ENCODE measurements at places on chromosomes 11 and 22.

DNA sequence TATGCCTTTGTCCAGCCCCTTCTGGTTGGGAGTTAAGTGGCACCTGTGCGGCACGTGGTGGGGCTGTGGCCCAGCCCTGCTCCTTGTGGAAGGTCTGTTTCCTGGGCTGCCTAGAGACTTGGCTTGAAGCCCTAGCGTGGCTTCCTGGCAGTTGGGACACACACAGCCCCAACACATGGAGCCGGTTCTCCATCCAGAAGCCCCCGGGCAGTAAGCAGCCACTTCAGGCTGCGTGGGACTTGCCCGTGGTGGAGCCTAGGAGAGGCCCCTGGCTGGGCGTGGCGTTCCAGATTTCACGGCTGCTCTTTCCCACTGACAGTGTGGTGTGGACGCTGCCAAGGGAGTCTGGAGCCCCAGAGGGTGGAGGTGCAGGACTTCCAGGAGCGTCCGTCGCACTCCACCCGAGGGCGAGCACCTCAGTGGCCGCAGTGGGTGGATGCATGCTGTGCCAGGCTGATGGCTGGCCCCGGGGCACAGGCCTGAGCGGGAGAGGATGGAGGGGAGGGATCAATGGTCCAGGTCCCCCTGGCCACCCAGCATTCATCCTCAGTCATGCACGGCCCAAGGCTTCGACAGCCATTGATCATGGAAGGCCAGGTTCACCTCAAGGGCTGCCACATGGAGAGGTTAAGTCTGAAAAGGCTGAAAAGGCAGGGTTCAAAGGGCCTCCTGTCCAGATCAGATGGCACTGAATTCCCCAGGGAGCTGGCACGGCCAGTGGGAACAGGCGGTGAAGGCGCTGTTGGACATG, 9.3 kb downstream of the CCND1 start:
- no peak for DNase-seq

DNA sequence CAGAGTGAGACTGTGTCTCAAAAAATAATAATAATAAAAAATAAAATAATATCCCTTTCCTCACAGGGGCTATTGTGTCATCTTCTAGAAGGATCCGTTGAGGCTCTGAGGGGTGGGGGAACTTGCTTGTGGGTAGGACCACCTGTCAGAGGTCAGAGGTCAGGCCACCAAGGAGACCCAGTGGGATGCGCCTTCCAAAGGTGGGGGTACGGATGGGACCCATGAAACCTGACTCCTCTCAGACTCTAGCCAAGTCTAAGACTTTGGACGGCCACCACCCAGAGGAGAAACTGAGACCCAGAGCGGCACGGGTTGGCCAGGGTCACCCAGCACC, 367 bp upstream of the MMP11 start:
- DNase-seq: no peak

GRCh38 chr11:67437809-67438157, 301 bp upstream of the PTPRCAP start:
- DNase-seq: no peak

DNA sequence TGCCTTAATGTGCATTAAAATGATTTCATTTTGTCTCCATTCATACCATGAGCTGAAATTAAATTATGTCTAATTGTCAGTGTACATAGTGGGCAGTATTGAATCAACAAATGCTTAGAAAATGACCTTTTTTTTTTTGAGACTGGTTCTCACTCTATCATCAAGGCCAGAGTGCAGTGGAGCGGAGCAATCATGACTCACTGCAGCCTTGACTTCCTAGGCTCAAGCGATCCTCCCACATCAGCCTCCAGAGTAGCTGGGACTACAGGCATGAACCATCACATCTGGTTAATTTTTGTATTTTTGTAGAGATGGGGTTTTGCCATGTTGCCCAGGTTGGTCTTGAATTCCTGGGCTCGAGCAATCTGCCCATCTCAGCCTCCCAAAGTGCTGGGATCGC, 117.0 kb upstream of the BLID start:
- no peak for DNase-seq

- DNase-seq: no peak
Measured at GRCh38 chr11:62905296-62905695, 15.9 kb downstream of the CHRM1 start.

DNA sequence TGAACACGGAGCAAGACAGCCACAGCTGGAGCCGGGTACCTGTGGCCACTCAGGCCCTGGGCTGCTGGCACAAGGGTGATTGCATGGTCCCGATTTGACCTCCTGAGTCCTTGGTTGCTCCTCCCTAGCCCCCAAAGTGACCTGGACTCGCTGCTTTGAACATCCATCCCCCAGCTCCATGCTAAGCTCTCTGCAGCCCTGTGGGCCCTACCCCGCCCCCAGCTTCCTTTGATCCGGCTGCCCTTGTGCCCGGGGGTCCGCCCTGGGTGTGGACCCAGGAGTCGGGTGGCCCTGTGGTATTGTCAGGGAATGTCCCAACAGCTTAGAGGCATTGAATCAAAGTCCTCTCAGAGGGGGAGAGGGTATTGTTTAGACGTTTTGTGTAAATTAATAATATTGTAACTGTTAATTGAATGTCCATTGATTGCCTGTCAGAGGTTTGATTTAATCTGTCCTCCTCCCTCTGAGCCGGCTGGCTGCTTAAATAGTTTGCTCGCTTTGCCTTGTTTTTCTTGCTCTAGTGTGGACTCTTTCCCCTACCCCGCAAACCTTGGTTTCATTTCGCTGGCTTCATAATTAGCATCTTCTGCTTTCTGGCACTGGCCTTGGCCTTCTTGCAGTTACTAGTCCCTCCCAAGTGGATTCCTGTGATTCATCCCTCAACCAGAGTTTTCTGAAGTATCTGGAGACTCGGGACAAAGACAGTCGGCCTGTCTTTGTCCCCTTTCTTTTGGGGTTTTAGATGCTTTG, 20.7 kb downstream of the GRIK4 start:
- DNase-seq: no peak

DNA sequence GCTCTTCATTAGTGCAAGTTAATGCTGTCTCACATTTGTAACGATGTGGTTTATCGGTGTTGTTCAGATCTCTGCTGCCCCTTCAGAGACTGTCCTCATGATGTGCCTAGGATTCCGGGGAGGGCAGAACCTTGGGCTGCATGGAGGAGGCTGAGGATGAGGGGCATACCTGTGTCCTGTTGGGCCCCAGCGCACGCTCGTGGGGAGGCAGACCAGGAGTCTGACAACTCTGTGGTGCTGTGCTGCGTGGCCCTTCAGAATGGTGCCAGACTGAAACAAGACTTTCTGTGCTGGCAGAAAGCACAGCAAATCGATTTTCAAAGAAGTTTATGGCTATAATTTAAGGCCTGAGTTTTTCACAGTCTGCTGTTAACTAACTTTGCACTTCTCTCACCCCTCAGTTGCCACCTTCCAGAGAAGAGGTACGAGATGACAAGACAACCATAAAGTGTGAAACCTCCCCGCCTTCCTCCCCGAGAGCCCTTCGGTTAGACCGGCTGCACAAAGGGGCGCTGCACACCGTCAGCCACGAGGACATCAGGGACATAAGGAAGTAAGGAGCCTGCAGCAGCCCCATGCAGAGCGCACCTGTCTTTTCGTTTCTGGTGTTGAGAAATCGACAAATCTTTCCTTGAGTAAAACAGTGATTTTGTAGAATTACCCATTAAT, 44.3 kb upstream of the CTTN start:
- DNase-seq: no peak

DNA sequence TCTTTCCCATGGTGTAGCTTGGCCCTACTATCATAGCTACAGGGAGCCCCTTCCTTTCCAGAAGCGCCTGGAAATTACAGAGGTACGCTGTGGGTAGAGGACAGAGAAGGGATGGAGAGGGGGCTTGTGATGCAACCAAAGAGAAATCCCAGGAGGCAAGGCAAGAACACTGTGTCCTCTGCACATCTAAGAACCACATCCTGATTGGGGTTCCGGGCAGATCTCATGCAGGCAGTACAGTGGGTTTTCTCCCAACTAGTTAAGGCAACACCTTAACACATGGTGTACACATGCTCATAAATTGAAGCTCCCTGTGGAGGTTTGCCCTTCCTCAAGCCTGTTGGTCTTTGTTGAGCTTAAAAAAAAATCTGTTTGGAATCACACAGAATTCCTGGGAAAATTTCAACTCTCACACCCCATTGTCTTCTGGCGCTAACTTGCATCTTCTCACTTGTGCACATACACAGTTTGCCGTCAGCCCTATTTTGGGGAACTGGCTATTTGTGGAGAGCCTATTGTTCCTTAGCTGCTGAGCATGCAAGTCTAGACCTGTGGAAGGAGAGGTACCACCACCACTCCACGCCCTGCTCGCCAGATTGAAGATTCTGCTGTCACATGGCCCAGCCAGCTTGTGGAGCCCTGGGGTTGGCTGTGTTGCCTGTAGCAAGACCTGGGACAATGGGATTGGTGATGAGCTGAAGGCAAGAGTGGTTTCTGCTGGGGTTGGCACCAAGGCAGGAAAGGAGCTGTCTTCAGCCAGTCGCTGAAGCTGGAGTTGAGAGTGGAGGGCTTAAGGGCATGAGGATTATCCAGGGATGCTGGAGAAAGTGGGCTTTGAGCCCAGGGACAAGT, 52.4 kb downstream of the ALX4 start:
- DNase-seq: no peak
